CD8-positive, alpha-beta T cell (primary cell): ENCODE measurements at places on chromosomes 4 and X.

- DNase-seq = no peak
Measured at GRCh38 chrX:38149016-38149415, 71.7 kb downstream of the SRPX start.

DNA sequence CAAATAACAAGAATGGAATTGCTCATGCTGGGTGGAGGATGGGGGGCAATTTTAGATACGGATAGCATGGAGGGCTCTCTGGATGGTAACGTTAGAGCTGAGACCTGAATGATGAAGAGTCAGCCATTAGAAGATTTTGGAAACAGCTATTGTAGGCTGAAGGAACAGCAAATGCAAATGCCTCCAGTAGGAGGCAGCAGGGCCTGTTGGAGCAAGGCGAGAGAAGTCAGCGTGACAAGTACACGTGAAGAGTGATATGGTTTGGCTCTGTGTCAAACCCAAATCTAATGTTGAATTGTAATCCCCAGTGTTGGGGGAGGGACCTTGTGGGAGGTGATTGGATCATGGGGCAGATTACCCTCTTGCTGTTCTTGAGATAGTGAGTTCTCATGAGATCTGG, 59.3 kb upstream of the SOD3 start:
- DNase-seq = no peak

DNA sequence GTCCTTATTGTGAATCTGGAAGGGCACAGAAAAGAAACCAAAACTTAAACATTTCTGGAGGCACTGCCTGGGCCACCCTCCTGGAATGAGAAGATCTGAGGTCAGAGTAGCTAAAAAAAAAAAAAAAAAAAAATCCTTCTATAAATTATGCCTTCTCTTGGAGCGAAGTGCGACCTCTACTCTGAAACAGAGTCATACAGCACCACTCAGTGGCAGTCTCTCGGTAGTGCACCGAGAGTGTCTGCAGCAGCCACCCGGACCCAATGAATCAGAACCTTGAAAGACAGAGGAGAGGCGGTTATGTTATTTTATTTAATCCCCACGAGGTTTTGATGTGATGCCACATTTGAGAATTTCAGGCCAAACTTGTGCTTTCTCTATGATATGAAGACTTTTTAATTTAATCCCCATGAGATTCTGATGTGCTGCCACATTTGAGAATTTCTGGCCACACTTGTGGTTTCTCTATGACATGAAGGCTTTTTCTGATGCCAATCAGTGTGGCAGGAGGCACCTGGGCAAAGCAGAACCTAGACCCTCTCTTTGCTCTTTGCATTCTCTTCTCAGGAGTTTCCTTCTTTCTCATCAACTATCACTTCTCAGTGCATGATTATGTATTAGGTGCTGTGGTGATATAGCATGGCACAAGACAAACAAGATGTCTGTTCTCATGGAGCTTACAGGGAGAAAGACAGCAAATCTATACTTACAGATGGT, 5.6 kb upstream of the CT47C1 start:
- DNase-seq = peak; percentile 4

DNA sequence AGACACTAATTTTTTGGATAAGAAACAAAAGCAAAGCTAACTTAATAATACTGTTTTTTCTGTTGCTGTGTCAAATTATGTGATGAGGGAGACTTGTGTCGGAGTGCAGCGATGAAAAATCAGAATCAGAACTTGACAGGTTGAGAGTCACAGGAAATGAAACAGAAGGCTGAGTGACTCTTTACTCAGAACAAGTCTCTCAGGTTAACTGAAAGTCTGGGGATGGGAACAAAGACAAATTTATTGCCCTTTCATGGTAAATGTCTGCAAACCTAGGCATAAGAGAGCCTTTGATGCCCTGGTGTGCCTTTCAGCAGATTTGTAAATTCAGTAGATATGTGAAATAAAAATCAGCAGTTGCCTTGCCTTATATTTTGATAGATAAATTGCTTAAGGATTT, 96.0 kb downstream of the ADGRL3 start:
- DNase-seq = no peak

DNA sequence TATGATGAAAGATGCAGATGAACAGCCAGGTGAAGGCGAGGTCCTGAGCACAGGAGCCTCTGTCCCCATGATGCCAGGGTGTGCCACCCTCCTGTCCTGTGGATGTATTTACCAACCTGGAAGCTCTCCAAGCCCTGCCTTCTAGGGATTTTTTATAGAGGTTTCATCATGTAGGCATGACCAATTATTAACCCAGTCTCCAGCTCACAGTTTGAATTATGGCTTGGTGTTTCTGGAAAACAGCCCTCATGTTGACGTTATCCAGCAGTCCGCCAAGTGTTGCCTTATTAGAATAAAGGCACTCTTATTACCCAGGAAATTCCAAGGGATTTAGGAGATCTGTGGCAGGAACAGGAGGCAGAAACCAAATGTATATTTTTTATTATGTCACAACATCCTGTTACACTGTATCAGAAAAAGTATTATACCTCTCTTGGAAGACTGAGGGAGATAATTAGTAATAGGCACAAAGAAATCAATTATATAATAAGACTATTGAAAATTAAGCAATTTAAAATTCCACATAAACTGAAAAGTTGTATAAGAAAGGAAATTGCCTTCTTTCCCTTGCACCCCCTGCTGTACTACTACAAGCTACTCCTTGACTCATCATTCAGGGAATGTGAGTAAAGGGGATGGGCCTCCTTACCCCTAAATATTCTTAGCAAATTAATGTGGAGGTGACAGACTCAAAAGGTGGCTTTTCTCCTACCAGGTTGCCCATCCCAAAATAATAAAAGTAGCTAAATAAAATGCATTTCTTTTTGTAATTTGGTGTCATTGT, 129.6 kb downstream of the ZNF330 start:
- no peak for DNase-seq

DNA sequence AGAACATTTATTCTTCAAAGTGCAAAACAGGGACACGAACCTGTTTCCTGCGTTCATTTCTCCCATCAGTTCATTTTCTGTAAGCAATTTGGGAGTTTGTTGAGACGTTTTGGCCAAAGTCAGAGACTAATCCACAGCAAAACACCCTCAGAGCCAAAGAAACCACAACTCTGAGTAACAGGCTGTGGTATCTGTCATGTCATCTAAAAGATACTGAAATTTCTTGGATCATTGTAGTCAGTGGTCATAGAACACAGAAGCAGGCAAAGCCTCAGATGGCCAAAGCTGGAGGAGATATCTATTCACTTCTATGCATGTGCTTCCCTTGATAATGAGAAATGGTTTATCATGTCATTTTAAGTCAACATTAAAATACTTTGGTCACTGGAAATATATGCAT, 485.6 kb upstream of the GALNT7 start:
- DNase-seq = no peak
